ENCODE measurements at places on chromosomes 13 and 19.

GRCh38 chr19:45640849-45641273 is 1.7 kb upstream of the EML2 start:
- DNase-seq, result peak; percentile 48

- DNase-seq, result no peak
Observed at GRCh38 chr13:57787058-57787791, 155.7 kb downstream of the PCDH17 start.

- DNase-seq, result no peak
Observed at GRCh38 chr19:51364200-51365106, 1.7 kb downstream of the ETFB start.

GRCh38 chr13:51155161-51155560 is 44.1 kb upstream of the C13orf42 start:
- no peak for DNase-seq

DNA sequence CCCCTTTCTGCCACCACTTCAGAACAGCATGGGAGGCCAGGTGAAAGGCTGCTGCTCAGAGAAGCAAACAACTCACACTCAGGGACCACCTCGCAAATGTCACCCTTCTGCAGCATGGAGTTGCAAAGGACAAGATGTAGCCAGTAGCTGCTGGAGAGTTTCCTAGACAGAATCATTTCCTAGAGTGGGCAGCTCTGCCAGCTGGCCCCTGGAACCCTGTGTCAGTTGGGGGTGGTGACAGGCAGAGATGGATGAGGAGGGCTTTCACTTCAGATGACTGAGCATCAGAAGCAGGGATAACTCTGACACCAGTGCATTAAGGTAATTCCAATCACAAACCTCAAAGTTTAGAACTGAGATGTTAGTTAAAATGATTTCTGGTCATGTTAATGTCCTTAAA is 34.4 kb upstream of the EPHX3 start:
- no peak for DNase-seq

- no peak for DNase-seq
Observed at GRCh38 chr19:3269916-3270671, 45.6 kb downstream of the CELF5 start.

- no peak for DNase-seq
Observed at GRCh38 chr13:61777899-61778298, 362.2 kb upstream of the PCDH20 start.

DNA sequence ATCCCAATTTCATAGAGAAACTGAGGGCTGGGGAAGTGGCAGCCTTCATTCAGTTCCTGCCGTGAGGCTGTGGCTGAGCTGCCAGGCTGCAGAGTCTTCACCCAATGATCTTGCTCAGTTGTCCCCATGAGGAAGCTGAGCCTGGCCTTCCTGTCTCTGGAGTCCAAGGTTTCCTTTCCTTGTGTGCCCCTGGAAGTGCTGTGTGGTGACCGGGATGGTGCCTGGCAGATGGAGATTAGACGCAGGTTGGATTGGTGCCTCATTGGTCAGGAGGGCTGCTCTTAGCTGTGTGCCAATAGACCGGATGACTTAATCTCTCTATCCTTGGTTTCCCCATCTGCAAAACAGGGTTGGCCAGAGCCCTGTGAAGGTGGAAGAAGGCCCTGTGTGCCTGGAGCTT is 24.6 kb downstream of the DNM2 start:
- no peak for DNase-seq

DNA sequence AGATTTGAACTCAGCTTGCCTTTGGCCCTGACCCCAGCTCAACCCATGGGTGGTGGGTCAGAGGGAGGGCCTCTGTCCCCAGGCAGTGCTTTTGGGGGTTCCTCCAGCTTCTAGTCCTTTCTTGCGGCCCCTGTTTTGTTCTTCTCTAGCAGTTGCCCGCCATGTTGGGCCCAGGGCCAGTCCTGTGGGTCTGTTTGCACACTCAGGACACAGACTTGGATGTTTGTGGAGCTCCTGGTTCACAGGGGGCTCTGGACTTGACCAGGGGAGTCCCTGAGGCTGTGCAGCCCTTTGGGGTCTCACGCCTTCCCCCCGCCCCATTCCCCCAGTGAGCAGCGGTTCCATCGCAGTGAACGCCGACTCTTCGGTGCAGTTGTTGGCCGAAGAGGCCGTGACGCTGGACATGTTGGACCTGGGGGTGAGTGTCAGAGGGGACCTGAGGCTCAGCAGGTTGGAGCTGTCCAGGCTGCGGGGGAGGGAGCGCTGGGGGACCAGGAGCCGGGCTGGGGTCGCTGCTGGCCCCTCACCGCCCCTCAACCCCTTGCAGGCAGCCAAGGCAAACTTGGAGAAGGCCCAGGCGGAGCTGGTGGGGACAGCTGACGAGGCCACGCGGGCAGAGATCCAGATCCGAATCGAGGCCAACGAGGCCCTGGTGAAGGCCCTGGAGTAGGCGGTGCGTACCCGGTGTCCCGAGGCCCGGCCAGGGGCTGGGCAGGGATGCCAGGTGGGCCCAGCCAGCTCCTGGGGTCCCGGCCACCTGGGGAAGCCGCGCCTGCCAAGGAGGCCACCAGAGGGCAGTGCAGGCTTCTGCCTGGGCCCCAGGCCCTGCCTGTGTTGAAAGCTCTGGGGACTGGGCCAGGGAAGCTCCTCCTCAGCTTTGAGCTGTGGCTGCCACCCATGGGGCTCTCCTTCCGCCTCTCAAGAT is 2.5 kb downstream of the ATP5F1D start:
- DNase-seq, result peak; percentile 89

GRCh38 chr13:75308222-75308621 is 173.7 kb downstream of the TBC1D4 start:
- DNase-seq, result no peak

DNA sequence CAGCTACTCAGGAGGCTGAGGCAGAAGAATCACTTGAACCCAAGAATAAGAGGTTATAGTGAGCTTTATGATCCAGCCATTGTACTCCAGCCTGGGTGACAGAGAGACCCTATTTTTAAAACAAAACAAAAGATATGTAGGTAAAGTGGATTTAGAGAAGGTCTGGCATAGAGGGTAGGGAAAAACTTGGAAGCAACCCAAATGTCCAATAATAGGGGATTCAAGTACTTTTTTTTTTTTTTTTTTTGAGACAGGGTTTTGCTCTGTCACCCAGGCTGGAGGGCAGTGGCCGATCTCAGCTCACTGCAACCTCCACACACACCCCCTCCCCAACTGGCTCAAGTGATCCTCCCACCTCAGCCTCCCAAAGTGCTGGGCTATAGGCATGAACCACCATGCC is 5.8 kb upstream of the PAK4 start:
- DNase-seq, result no peak

DNA sequence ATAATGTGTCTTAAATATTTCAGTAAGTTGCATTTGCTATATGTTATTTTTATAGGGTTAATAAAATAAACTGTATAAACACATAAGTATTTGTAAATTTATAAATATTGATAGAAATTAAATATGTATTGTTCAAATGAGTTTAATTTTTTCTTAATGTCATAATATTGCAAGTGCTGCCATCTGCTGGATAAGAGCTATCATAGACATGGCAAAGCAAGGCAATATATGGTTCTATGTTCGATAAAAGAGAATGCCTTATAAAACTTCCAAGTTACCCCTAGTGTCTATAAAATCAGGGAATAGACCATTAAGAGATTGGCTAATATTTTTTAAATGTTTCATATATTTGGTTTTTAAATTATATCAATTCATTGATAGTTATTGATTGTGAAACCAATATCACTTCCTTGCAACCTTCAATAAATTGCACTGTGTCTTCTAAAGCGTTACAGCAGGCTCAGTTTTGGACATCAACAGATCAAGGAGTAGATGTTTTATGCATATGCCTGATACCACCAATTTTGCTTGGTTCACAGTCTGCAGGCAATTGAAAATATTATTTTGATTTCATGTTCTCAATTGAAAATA is 29.0 kb upstream of the SLITRK6 start:
- peak; percentile 2 for DNase-seq

DNA sequence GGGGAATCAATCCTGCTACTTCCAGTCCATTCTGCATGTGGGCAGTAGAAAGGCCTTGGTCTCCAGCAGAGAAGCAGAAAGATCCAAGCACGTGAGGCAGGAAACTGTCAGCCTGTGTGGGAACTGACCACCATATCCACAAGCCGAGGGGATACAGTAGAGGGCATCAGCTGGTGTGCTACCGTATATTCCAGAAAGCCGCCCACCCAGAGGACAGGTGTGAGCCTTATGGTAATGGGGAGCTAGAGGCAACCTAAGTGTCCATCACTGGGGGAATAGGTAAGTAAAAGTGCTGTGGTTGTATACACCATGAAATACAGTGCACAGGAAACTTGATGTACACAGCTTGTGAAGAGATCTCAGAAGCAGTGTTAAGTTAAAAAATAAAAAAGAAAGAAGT is 2.8 kb upstream of the IFNL1 start:
- DNase-seq, result no peak

DNA sequence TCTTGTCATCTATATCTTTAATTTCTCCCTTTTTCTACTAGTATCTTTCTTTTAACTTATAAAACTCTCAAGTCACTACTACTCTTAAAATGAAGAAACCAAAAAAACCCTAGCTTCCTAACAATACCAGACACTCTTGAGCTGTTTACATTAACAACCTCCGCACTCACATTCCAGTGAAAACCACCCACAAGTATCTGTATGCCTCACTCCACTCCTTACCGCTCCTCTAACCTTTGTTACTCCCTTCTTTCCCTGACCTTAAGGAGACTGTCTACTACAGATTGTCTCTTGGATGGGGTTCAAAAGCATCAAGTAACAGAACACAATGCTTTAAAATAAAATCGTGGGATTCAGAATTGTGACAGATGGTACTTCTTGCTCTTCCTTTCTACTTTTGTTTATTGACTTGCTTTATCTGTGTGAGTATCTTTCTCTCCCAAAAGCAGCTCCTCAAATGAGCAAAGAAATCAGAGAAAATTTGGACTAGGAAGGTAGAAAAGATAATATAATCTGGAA is 110.0 kb upstream of the FBXL3 start:
- DNase-seq, result no peak

DNA sequence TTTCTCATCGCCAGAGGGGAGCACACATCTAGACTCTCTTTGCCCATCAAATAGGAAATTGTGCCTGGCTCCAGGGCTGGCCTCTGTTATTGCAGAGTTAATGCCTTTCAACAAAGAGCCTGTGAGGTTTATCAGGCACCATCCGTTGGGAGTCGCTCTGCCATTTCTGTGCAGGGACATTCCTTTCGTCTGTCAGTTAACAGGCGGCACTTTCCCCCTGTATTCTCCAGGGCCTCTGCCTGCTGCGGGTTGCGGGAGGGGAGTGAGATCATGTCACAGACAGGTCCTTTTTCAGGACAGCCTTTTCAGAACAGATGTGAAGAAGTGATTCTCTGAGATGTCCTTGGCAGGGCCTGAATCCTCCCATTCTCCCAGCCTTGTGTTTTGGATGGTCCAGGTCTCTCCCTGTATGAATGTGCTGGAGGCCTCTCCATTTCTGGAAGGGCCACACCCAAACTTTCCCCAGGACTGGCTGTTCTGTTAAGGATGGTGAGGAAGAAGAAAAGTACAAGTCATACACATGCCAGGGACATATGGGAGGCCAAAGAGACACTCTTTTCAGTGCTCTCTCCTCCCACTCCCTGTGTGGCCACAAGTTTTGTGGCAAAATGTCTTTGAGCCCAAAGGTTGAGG is 14.9 kb downstream of the SERP2 start:
- no peak for DNase-seq

GRCh38 chr13:48633700-48634099 is 20.0 kb upstream of the CYSLTR2 start:
- no peak for DNase-seq

All from germinal center (tissue), 1 donor.